Suppressor macrophage (primary cell): ENCODE measurements at places on chromosomes 13 and 19.
A peak's percentile ranks its signal among the peaks of the same experiment; 100 is the strongest.

DNA sequence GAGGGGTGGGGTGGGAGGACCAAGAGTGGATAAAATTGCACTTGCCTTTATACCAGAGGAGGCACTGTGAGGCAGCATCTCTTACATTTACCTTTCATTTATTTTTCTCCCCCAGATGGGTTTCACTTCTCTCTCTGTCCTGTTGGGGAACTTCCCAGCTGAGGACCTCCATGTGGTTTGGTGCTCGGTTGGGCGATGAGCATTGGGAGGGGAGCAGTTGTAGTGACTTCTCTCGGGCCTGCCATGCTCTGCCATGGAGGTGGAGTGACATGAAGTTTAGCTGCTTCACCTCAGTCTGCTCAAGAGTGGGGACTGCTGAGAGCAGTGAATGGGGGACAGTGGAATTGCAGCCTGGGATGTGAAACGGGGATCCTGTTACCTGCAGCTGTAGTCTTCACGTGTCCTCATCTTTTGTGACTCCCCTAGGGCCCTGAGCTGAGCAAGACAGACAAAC is 23.1 kb upstream of the CXCL17 start:
- DNase-seq, result no peak

DNA sequence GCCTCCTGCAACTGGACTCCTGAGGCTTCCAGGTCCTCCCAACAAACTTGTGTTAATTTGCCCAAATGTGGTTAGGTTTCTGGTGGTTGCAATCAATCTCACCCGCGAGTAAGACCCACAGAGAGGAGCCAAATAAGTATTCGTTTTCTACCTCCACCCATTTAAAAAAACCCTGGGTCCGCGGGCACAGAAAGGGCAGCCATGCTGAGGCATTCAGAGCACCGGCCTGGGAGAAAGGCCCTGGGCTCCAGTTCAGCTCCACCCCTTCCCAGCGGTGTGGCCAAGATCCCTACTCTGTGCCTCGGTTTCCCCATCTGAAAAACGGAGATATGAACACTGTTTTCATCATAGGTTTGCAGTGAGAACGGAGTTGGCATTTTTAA is 56.9 kb downstream of the PEPD start:
- DNase-seq, result no peak

- no peak for DNase-seq
Observed at GRCh38 chr19:48537541-48537940, 14.4 kb upstream of the SULT2B1 start.

DNA sequence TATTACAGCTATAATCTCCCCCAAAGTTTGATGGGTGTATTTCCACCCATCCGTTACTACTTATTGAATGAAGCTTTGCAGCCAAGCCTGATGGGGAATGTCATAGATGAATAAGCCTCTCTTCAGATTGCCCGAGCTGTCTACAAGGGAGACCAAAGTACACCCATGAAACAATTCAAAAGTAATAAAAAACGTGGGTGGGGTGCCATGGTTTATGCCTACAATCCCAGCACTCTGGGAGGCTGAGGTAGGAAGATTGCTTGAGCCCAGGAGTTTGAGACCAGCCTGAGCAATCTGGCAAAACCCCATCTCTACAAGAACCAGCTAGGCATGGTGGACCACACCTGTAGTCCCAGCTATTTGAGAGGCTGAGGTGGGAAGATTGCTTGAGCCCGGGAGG is 419.2 kb downstream of the FGF9 start:
- no peak for DNase-seq

- no peak for DNase-seq
Observed at GRCh38 chr13:84255226-84255797, 373.0 kb upstream of the SLITRK1 start.

GRCh38 chr13:109968876-109969577 is 182.6 kb upstream of the IRS2 start:
- peak; percentile 19 for DNase-seq

GRCh38 chr19:7550987-7551761 is 15.7 kb downstream of the PNPLA6 start:
- no peak for DNase-seq

DNA sequence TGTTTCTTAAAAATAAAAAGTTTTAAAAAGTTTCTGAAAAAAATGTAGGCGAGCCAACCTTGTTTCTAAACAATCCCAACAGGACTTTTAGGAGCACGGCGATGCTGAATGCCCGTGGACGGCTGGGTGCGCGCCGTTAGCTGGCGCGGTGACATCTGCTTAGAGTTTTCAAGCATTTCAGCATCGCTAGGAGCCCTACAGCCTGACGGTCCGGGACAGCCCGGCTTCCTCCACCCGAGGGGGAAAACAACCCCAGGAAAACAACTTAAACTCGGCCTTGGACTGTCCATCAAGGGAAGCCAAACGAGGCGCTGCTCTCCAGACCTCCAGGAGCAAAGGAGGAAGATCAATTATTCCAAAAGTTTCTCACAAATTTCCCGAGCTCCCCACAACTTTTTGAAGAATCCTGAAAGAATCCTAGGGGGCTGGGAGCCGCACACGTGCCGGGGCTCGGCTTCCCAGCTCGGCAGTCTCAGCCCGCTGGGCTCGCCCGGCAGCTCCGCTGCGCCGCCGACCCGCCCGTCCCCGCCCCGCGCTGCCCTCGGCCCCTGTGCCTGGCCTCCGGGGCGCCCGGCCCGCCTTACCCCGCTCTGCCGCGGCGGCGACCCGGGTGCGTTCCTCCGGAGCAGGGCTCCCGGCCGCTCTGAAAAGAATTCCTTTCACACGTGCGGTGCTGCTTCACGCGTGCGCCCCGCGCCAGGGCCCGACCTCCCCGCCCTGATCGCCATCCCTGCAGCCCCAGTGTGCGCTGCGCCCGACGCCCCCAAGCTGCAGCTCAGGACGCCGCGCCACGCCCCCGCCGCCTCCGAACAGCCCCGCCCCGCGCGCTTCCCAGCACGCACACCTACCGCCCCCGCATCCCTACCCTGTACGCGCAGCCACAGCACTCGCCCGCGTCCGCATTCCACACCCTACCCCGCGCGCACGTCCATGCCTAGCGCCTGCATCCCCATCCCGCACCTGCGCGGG is at the start of gene GJA3:
Gene GJA3 (minus strand): TSS at position 747 of the 969 bp plus-strand sequence. CDS start 17,764 bp downstream, outside the sequence.
- peak; percentile 14 for DNase-seq
